ENCODE measurements at places on chromosomes 7 and 10.

DNA sequence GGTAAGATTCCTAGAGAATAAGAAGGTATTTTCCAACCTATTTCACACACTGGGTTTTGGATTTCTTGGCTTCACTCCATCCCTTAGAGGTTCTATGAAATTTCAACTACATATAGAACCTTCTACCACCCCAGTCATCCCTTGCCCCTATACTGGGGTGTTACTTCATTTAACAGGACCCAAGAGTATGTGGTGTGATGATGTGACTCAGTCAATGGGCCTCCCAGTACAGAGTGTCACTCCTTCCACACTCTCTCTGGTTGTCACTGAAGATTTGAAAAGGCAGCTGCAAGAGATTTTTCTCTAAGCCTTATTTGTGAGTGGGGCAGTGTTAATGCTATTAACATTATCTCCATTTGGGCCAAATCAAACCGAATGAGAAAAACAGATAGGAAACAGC, 33.5 kb downstream of the FGFBP3 start:
- DNase-seq, result no peak

DNA sequence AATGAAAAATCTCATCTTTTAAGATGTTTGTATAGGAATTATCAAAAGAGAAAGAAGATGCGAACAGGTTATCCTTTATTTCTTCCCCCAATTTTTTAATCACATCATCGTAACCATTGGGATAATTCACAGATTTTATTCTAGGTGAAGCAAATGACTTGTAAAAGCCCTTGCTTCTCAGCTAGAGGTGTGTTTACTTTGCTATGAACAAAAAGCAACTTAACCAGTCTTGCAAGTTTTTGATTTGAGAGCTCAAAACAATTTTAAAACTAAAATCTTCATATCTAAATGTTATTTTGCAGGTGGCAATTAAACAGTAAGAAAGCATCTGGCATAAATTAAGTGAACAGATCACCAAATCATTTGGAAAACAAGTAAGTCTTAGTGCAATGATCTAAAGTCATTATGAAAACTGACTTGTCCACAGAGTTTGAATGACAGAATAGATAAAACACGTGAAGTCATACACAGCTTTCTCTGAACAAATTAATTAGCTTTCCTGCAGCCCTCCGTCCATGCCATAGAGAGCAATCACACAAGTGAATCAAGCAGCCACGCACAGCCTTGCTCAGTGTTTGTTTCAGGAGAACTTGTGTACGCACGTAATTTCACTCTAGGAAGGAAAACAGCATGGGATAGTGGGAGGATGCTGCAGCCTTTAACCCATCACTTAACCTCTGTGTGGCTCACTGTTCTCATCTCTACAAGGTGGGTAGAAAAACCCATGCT, 85.0 kb upstream of the ZNF800 start:
- DNase-seq, result no peak

DNA sequence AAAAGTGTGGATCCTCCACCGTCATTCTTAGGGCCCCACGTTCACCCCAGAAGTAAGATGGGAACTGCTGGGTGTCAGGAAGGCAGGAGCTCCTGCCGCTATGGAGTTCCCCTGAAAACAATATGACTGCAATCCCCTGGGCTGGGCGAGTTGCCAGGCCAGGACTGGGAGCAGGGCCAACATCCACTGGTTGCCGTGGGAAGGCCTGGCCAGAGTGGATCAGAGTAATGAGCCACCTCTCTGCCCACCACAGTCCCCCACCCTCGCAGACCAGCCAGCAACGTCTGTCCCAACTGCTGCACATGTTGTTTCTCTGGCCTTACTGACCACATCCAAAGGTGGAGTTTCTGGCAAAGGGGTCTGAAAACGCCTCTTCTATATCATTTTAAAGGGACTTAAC, 86.6 kb downstream of the STRA8 start:
- DNase-seq, result no peak

GRCh38 chr10:75682649-75683557, 251.5 kb downstream of the LRMDA start:
- no peak for DNase-seq

DNA sequence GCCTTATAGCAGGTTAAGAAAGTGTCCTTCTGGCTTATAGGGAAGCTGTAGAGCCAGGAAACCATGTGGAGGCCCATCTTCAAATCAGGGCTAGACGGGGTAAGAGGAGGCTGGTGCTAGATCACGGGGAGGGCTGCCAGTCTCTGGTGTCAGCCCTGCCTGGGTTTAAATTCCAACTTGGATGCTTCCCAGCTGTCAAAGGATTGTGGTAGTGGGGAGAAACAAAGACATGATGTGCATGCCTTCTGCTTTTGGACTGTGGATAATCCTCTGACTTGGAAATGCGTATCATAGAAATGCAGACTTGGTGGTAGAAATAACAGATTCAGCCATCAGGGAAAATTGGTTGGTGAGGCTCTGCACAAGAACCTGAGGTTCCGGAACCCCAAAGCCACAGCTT, 325.6 kb downstream of the PHTF2 start:
- DNase-seq, result no peak

DNA sequence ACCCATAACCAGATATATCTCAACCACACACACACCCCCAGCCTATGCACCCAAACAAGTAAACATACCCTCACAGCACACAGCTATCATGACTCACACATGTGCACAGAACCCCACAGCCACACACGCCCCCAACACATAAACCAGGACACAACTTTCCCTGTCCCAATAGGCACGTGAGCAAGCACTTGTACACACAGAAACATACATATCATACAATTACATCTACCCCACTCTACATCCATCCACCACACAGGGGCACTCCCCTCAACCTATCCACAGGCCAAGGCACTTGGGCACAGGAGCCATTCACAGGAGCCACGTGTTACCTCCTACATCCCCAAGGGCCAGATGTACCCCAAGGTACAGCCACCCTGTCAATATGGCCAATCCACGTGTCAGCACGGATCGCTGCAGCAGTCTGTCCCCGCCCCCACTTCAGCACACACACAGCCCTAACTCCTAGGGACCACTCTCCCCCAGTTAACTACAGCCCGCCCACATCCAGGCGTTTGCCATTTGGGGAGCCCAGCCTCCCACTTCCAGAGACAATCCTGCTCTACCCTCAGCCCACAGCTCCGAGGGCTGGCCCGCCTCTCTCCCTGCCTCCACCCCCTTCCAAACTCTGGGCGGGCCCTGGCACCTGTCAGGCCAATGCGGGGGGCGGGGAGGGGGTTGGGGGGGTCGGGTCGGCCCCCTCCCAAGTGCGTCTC, 163.5 kb downstream of the SH3PXD2A start:
- DNase-seq, result no peak

Data from AML-193 (cell line).